ENCODE measurements at places on chromosomes 7 and 10. TPM values are rescaled to one million over a fixed set of nuclear protein-coding genes. Genes with fewer than 3 reads are reported as not detected.

The ARHGEF5 gene
- 4.1 TPM for polyA plus RNA-seq

- peak; percentile 93 for DNase-seq
Measured at GRCh38 chr10:51272555-51272954, 198.3 kb downstream of the PRKG1 start.

The NPFFR1 gene
- 0.07 TPM for polyA plus RNA-seq

DNA sequence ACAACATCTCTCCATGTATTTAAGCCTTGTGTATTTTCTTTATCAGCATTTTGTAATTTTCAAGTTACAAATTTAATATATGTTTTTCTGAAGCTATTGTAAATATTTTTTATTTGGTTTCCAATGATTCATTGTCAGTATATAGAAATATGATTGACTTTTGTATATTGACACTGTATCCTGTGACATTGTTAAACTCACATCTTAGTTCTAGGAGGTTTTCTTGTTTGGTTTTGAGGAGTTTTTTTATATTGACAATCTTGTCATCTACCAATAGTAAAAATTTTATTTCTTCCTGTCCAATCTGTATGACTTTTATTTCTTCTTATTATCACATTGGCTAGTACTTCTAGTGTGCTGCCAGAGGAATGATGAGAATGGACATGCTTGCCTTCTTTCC lies 393.7 kb downstream of the GPAM start:
- DNase-seq = no peak

- no peak for DNase-seq
Measured at GRCh38 chr10:287814-288213, 152.6 kb downstream of the ZMYND11 start.

The OIT3 gene
- polyA plus RNA-seq = 4.9 TPM

DNA sequence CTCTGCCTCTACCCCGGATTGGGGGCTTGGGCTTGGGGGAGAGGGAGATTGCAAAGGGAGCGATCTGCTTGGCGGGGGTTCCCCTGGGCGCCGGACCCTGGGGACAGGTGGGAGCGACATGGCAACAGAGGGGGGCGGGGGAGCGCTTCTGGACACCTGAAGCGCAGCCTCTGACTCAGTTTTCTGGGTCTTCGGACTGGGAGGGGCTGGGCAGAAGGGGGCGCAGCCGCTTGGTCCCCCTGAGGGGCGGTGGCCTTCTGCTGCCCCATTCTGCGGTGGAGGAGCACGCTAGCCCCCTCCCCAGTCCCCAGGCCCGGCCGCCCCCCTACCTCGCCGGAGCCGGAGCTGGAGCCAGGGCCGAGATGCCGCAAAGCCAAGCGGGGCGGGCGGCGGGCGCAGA lies 380 bp downstream of the NAT16 start:
- no peak for DNase-seq
